GM12892 (cell line): ENCODE measurements at places on chromosomes 13 and 19.

GRCh38 chr13:35723053-35723461 is 246.6 kb upstream of the MAB21L1 start:
- no peak for DNase-seq

DNA sequence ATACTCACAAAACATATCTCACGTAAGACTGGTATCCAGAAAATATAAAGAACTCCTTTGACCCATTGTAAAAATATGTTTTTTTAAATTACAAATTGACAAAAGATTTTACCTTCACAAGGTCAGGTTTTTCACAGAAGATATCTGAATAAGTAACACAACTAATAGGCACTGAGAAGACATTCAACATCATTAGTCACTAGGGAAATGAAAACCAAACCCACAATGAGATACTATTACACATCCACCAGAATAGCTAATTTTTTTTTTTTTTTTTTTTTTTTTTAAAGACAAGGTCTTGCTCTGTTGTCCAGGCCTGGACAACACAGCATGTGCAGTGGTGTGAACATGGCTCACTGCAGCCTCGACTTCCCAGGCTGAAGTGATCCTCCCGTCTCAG is 157.5 kb downstream of the MIPEP start:
- DNase-seq, result no peak

- DNase-seq, result no peak
Observed at GRCh38 chr13:104823709-104824108, 1711.8 kb downstream of the EFNB2 start.

GRCh38 chr13:30486230-30487074 is 20.7 kb upstream of the HMGB1 start:
- no peak for DNase-seq

GRCh38 chr19:3491396-3492119 is 8.3 kb upstream of the SMIM44 start:
- DNase-seq, result no peak

- DNase-seq, result peak; percentile 61
Observed at GRCh38 chr13:24727731-24728601, 36.0 kb upstream of the RNF17 start.

DNA sequence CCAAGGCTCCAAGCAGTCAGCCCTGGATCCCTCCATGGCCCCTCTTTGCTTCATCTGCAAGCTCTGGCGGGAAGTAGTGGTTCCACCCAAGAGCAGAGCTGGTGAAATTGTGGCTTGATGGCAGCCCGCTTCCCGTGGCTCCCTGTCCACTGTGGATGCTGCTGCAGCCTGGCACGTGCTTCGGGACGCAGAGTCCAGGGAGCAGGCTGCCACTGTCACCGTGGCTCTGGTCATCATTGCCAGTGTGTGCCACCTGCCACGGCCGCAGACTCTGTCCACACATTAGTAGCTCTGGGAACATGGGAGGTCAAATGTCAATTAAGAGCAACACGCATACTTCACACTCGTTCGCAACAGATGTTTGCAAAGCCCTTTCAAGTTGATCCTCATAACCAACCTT is 40.8 kb upstream of the RNF17 start:
- no peak for DNase-seq

DNA sequence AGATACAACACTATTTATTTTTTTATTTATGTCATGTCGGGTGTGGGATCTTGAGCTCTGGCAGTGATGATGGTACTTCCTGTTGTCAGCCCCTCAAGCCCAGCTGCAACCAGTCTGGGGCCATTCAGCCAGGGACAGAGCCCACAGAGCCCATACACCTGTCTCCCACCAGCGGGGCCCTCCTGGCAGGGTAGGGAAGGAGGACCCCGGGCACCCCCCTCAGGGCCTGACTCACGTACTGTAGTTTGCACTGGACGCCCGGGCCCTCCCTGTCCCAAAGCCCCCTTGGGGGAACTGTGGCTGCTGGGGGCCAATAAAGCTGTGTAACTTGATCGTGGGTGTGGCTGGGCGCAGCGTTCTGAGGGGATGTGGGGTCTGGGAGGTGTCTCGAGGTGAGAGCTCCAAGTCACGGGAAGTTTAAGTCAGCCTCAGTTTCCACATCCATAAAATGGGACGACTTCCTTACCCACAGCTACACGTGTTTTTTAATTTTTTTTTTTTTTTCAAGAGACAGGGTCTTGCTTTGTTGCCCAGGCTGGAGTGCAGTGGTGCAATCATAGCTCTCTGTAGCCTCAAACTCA is 9.5 kb downstream of the ATG4D start:
- DNase-seq, result no peak

DNA sequence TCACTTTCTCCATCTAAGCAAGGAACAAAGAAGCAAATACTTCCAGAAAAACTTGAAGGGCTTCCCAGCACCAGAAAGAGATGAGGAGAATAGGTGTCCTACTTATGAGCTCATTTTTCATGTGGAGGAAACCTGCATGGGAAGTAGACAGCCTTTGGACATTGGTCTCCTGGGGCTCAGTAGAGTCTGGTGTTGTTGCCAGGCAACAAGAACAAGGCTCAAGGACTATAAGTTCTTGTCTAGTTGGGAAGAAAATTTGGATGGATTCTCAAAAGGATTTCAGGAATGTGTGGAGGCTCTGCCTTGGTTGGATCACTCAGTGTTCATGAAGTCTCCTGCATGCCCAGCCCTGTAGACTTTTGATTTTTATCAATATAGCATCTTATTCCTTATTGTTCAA is 84.5 kb downstream of the MBNL2 start:
- no peak for DNase-seq

DNA sequence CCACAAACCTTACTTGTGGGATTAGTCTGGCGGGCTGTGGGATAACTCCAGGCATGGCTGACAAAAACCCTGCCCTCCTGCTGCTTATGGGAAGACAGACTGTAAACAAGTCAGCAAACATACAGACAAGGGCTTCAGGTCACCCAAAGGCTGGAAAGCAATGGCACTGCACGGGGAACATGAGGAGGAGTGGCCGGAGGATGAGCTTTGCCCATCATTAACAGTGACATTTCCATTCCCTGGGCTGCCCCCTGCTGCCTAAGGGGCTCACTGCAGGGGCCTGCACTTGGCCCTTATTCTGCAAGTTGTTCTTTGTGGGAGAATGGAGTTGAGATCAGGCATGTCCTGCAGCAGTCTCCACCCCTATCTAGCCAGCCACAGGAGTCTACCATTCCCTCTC is 91.3 kb downstream of the UQCRFS1 start:
- DNase-seq, result no peak

GRCh38 chr13:79003989-79004898 is 345.3 kb upstream of the OBI1 start:
- DNase-seq, result no peak

DNA sequence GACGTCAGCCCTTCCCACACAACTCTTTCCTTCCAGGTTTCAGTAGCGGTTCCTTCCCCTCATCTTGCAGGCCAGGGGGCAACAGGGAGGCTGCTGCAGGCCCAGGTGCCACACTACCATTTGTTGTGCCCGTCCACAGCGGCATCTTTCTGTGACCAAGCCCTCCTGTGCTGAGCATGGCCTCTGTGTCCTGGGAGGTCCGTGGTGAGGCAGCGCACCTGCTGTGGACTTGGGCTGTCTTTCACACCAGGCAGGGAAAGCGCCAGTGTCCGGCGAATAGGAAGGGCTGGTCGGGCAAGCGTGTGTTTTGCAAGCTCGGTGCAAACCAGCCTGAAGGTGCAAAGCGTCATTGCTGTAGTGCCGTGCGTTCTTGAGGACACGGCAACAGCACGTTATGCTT is 21.4 kb downstream of the SLC15A1 start:
- DNase-seq, result no peak

DNA sequence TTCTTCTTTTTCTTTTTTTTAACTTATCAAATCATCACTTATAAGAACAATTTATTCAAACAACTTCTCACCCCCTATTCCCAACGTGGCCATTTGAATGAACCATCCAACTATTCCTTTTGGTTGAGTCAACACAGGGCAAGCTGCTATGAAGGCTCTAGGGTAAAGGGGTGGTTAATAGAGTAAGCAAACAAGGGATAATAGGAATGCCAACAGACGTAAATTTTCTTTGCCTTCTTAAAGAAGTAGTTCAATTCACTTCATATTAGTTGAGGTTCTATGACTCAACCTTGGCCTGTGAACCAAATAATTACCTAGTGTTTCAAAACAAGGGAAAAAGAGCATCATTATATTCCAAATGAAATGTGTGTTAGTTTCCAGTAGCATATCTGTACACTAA is 1383.8 kb upstream of the SLC10A2 start:
- DNase-seq, result no peak

DNA sequence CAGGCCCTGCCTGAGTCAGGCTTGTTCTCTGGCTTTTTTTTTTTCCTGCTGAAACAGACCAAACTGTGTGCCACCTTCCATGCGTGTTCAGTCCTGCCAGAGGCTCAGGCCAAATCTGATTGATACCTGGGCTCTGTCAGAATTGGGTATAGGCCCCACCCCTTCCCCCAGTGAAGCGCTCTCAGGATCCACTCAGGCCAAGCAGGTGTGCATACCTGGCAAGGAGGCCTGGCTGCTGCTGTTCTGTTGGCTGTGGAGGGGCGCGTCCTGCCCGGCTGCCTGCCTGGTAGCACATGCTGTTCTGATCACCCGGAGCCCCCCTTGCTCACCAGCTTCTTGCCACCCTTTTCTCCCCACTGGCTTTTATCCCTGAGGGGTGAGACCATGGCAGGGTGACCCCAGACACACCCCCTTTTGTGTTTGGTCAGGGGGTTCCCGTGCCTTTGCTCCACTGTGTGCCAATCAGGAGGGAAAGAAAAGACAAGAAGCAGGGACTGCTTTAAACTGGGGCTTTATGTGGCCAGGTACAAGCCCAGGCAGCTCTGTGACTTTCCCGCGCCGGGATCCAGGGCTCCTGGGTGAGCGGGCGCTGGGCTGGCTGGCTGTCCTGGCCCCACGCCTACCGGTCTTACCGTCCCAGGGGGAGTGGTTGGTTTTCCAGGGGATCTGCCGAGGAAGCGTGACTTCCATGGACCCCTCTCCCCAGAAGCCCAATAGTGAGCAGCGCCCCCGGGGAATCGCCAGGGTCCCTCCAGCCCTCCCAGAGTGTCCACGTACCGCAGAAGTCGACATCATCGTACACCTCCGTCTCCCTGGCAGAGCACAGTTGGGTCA is 12.7 kb downstream of the PRAM1 start:
- DNase-seq, result no peak

DNA sequence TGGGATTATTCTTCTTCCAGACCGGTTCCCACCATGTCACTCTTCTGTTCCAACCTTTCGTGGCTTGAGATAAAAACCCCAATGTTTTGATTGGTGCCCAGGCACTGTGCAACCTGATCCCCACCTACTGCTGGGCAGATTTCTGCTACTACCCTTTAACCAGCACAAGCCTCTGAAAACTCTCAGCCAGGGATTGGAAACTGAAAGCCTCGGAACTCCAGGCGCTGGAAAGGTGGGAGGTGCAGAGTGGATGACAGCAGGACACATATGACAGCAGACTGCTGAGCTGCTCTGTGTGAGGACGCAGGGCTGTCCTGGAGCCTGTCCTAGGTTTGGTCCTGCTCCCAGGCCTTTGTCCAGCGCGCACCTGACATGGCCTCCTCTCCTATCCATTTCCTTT is 68.5 kb upstream of the GTF3A start:
- DNase-seq, result no peak

- DNase-seq, result no peak
Observed at GRCh38 chr19:11763611-11764010, 3.2 kb upstream of the ZNF441 start.

- no peak for DNase-seq
Observed at GRCh38 chr13:114077933-114078325, 54.5 kb downstream of the RASA3 start.

GRCh38 chr19:17555480-17555928 is at the start of gene COLGALT1:
COLGALT1 (plus strand) TSS chr19:17555649; CDS start chr19:17555714, 65 bp downstream.
- DNase-seq, result peak; percentile 94

- no peak for DNase-seq
Observed at GRCh38 chr19:29576046-29576606, 30.0 kb upstream of the POP4 start.

DNA sequence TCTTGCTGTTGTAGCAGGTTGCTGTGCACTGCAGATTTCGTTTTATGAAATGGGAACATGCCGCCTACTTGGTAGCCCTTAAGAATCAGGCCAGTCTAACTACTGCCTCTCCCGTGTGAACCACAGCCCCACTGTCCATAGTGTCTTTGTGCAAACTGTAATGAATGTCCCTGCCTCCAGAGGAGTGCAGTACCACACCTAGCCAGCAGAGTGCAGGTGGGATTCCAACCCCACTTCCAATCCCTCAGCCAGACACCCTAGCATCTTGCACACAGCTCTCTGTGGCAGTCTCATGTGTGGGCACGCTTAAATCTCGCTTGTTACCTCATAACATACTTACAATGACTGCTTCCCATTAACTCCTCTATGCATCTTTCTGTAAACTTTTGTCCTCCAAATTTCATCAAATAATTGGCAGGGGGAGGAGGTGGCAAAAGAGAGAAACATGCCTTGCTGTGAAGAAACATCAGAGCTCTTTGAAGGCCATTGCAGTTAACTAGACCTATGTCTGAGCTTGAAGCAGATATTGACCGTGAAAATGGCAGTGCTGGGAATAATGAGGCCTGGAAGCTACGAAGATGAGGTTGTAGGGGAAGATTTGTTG is 47.2 kb downstream of the ZAR1L start:
- DNase-seq, result peak; percentile 19

- peak; percentile 52 for DNase-seq
Observed at GRCh38 chr19:18086590-18087138, at the start of gene IL12RB1. IL12RB1 (minus strand) TSS chr19:18086934; CDS start chr19:18086823, 111 bp downstream.

- no peak for DNase-seq
Observed at GRCh38 chr19:33375156-33375836, 1.8 kb downstream of the CEBPG start.

DNA sequence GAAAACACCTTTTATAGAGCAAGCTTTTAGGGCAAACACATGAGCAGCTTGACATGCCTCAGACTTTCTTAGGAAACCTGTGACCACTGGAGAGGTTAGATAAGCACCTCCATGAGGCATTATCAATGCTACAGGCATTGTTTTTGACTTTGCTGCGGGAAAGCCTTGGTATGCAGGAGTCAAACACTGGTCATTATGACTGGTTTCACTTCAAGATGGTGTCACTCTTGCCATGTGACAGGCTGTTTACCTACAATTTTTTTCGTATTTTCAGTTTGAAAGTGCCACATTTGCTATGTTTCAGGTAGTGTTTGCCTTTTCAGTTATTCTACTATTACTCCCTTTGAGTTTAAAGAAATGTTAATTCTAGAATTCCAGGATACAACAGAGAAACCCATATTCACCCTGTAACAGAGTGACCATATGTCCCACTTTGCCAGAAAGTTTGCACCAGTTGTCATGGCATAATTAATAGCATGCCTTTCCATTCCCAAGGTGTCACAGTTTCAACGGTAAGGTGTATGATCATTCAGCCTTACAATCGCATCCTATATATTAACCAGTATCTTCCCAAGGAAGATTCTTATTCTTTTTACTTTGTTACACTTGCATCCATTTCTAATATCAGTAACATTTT is 33.0 kb downstream of the USP12 start:
- DNase-seq, result no peak

GRCh38 chr19:8935460-8935859 is 74.7 kb downstream of the MUC16 start:
- DNase-seq, result no peak

GRCh38 chr13:60273971-60274527 is 110.3 kb upstream of the DIAPH3 start:
- no peak for DNase-seq
